Suprapubic skin (tissue), 4 donors: ENCODE measurements at places on chromosomes 7 and 10.

GRCh38 chr10:92024700-92025099 is 101.1 kb downstream of the BTAF1 start:
- no peak overlapping the region for H3K4me3 ChIP-seq
- no peak for DNase-seq
- H3K36me3 ChIP-seq, result peaks cover 83% of the 10 kb centered on the region
- H3K4me1 ChIP-seq, result no peaks in the 10 kb centered on the region

DNA sequence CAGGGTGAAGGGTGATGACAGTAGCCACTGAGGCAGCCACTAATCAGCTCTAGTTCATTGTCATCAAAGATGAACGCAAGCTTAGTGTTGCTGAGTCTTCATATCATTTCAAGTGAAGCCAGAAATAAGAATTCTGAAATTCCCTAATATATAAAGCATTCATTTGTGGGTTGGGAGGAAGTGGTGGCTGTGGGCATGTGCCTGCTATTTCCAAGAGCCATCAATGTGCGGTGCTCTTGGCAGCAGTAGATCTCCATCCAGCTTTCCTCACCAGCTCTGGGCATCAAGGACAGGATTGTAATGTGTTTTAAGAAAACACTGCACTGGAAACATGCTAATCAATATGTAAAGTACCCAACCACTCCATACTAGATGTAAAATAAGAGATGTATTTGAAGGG is 202.5 kb upstream of the AHR start:
- no peaks in the 10 kb centered on the region for H3K36me3 ChIP-seq
- H3K4me3 ChIP-seq, result no peak overlapping the region
- no peaks in the 10 kb centered on the region for H3K27me3 ChIP-seq
- DNase-seq, result no peak
- no peak overlapping the region for H3K27ac ChIP-seq
- peaks cover 41% of the 10 kb centered on the region for H3K4me1 ChIP-seq

- H3K27ac ChIP-seq, result no peak overlapping the region
- no peaks in the 10 kb centered on the region for H3K27me3 ChIP-seq
- H3K36me3 ChIP-seq, result no peaks in the 10 kb centered on the region
- no peak for DNase-seq
Measured at GRCh38 chr10:59587083-59587755, 122.4 kb downstream of the SLC16A9 start.

DNA sequence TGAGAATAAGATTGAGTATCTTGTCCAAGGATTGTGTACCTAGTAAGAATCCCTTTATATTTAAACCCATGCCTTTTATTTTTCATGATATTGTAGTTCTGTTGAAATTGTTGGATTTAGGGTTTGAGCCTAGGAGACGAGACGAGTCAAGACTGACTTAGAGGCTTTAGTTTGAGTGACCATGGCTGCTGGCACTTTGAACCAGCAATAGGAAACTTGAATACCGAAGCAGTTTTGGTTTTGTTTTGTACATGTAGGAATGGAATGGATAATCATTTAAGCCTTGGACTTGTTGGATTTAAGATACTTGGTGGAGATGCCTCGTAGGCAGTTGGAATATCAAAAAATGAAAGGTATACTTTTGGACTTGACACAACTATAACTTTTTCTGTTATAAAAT is 229.0 kb downstream of the BICC1 start:
- H3K36me3 ChIP-seq, result no peaks in the 10 kb centered on the region
- no peaks in the 10 kb centered on the region for H3K27me3 ChIP-seq
- H3K4me3 ChIP-seq, result no peak overlapping the region
- peaks cover 7% of the 10 kb centered on the region for H3K4me1 ChIP-seq
- DNase-seq, result no peak

DNA sequence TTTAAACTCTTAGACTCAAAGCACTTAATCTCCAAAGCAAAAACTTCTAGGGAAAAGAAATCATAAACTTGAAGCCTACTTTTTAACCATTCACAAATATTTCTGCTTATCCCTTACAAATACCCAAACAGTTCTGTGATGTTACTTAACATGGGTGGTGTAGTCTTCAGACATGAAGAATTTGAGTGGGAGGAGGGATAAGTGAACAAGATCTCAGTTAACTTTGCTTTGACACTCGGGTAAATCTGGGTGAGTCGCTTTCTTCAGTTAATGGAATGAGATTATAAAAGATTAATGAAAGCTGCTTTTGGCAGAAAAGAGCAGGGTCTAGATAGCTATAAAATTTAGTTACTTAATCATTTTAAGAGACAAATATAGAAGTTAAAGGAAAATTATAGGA is 47.5 kb downstream of the RNF133 start:
- no peaks in the 10 kb centered on the region for H3K27me3 ChIP-seq
- DNase-seq, result no peak
- no peak overlapping the region for H3K4me3 ChIP-seq
- H3K4me1 ChIP-seq, result no peaks in the 10 kb centered on the region
- H3K36me3 ChIP-seq, result no peaks in the 10 kb centered on the region

DNA sequence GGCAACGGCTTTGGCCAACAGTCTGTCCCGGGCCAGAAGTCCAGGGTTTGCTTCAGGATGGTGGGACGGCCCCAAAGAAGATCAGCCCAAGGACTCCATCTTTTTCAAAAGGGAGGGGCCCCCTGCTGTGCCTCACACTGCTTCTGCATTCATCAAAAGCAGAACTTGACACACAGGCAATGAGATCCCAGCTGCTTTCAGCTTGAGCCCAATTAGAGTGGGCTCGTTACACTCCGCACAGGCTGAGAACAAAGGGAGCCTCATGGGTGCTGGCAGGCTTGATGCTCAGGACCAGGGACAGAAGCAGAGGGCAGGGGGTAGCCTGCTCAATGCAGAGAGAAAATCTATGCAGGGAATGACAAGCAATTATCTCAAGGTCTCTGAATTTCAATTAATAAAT is 45.5 kb downstream of the VOPP1 start:
- no peak overlapping the region for H3K4me3 ChIP-seq
- H3K27me3 ChIP-seq, result no peaks in the 10 kb centered on the region
- no peaks in the 10 kb centered on the region for H3K36me3 ChIP-seq
- no peak overlapping the region for H3K27ac ChIP-seq

GRCh38 chr7:117505238-117505637 is 25.4 kb downstream of the CFTR start:
- H3K4me1 ChIP-seq, result no peaks in the 10 kb centered on the region
- no peaks in the 10 kb centered on the region for H3K36me3 ChIP-seq
- no peaks in the 10 kb centered on the region for H3K27me3 ChIP-seq
- DNase-seq, result no peak

- H3K36me3 ChIP-seq, result no peaks in the 10 kb centered on the region
- H3K27me3 ChIP-seq, result peaks cover 100% of the 10 kb centered on the region
- no peak overlapping the region for H3K27ac ChIP-seq
- H3K4me3 ChIP-seq, result no peak overlapping the region
Measured at GRCh38 chr10:99527526-99528493, 4.9 kb upstream of the NKX2-3 start.

DNA sequence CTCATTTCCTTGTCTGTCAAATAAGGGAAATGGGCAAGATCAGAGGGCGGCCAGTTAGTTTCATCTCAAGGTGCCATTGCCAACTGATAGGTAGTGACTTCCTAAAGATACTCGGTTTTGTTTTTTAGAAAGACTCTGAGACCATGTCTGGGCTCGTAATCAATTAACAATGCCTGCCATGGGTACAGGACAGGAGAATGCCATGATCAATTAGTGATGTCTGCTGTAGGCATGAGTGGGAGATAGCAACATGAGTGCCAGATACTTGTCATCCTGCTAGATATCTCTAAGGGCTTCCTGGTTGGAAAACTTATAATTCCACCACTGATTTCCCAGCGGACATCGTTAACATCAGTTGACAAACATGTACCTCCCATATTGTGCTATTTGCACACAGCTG is 64.8 kb downstream of the SH3PXD2A start:
- H3K27ac ChIP-seq, result no peak overlapping the region
- H3K4me1 ChIP-seq, result peaks cover 66% of the 10 kb centered on the region
- no peaks in the 10 kb centered on the region for H3K27me3 ChIP-seq
- H3K36me3 ChIP-seq, result no peaks in the 10 kb centered on the region
- no peak for DNase-seq
